Heart left ventricle (tissue), 16 donors: ENCODE measurements at places on chromosomes 11 and 22. TPM values are rescaled to one million over a fixed set of nuclear protein-coding genes. Genes with fewer than 3 reads are reported as not detected.
A peak's percentile ranks its signal among the peaks of the same experiment; 100 is the strongest.

- no peak for DNase-seq
Observed at GRCh38 chr11:104556606-104557301, 341.5 kb downstream of the CASP12 start.

DNA sequence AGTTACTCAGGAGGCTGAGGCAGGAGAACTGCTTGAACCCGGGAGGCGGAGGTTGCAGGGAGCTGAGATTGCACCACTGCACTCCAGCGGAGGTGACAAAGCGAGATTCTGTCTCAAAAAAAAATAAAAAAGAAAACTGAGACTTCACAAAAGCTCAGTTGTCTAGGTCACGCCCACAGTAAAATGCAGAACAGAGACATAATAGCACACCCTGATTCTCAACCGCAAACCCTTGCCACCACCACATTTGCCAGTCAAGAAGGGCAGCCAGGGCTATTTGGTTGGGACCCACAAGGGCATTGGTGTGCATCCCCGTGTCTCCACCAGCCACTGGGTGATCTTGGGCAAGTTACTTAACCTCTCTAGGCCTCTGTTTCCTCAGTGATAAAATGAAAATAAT is 25.4 kb downstream of the CREB3L1 start:
- no peak for DNase-seq

The NCF4 gene
- polyA plus RNA-seq, result 3.4 TPM

- no peak for DNase-seq
Observed at GRCh38 chr11:122112470-122113365, 3.3 kb downstream of the BLID start.

GRCh38 chr11:76380159-76380976 is 564 bp downstream of the THAP12 start:
- DNase-seq, result no peak

DNA sequence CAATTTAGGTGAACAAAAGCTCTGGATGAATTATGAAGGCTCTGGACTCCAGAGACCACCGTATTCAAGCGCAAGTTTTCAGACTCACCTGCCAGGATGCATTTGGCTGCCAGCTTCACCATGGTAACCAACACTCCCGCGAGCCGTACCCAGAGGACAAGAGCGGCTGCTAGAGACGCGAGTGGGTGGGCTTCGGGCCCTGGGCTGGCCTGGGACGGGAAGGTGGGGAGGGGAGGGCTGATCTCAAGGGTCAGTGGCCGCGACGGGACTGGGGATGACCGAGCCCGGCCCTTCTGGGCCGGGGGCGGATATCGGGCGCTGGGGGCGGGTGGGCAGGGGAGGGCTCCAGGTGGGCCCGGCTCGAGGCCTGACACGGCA is 344 bp downstream of the IFT27 start:
- peak; percentile 48 for DNase-seq

GRCh38 chr11:863023-863909 is 20.6 kb downstream of the TSPAN4 start:
- DNase-seq, result no peak

GRCh38 chr22:21068681-21069276 is 23.0 kb downstream of the LRRC74B start:
- DNase-seq, result no peak

The SEC14L2 gene
- 0.30 TPM for polyA plus RNA-seq

- DNase-seq, result no peak
Observed at GRCh38 chr22:41256254-41257253, 15.8 kb upstream of the CHADL start.

DNA sequence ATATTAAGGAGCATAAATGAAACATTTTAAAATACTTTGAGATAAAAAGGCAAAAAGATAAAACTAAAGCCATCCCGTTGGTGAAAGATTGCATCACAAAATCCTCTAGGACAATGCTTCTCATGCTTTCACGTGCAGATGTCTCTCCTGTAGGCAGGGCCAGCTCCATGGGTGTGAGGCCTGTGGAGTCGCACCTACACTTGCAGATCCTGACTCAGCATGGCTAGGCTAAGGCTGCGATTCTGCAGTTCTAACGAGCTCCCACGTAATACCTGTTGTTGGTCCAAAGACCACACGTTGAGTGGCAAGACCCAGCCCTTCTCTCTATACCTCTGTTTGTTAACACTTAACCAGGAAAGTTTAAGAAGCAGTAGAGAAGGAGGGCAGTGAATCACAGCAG is 62.1 kb upstream of the CAPRIN1 start:
- DNase-seq, result no peak

GRCh38 chr11:73916435-73916834 is 34.4 kb upstream of the DNAJB13 start:
- no peak for DNase-seq

- DNase-seq, result peak; percentile 57
Observed at GRCh38 chr22:43017525-43018460, 2.8 kb upstream of the PACSIN2 start.

DNA sequence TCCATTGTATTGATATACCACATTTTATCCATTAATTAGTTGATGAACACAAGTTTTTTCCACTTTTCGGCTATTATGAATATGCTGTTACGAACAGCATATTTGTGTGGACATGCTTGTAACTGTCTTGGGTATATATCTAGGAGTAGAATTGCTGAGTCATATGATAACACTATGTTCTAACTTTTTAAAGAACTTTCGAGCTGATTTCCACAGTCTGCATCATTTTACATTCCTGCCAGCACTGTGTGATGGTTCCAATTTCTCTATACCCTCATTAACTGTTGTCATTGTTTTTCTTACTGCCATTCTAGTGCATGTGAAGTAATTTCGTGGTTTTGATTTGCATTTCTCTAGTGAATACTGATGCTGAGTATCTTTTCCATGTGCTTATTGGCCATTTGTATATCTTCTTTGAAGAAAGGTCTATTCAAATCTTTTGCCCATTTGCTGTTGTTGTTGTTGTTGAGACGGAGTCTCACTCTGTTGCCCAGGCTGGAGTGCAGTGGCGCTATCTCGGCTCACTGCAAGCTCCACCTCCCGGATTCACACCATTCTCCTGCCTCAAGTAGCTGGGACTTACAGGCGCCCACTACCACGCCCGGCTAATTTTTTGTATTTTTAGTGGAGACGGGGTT is 7.4 kb upstream of the RCE1 start:
- no peak for DNase-seq

DNA sequence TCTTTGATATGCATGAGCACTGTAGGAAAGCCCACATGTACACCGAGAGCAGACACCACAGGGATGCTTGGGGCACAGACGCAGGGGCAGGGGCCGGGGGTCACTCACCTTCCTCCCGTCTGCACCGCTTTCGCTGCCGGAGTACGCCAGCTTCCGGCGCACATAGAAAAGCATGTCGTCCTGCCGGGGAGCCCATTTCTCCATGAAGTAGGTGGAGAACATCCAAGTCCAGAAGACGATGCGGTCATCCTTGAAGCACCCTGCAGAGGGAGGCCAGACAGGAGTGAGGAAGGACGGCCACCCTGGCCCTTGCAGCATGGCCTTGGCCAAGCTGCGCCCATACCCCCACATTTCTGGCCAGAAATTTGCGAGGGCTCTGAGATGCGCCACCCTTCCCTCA is 28.8 kb downstream of the KIAA0930 start:
- DNase-seq, result no peak

DNA sequence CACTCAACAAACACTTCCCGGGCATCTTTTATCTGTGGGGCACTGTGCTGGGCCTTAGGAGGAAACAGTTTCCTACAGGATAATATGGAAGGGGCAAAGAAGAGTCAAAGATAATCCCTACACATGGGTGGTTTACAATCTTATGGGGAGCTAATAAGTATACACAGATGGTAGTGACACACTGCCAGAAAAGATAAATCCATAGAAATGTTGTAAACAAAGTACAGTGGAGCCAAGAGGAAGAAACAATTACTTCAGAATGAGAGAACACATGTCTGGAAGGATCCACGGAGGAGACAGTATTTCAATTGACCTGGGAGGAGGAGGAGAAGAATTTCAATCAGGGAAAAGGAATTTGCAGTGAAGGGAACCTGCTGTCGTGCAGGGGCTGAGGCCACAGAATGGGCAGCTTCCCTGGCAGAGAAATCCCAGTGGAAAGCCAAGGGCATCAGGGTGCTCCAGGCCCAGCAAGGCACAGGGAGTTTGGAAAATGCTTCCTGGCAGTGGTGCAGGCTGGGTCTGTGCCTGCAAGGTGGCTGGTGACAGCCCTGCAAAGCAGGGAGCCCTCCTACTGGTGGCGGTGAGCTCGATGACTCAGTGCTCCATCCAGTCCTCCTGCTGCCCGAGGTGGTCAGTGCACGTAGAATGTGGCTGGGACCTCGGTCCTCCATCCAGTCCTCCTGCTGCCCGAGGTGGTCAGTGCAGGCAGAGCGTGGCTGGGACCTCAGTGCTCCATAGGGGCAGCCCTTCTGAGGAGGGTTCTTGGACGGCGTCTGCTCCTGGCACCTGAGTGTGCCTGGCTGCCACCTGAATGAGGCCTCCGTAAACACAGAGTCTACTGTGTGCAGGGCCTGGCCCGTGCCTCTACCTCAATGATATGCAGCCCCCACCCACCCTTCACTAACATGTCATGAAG is 444.3 kb upstream of the B3GAT1 start:
- DNase-seq, result no peak

- DNase-seq, result no peak
Observed at GRCh38 chr11:87266751-87267150, 229.0 kb downstream of the TMEM135 start.

The OR5P2 gene
- not detected for polyA plus RNA-seq

DNA sequence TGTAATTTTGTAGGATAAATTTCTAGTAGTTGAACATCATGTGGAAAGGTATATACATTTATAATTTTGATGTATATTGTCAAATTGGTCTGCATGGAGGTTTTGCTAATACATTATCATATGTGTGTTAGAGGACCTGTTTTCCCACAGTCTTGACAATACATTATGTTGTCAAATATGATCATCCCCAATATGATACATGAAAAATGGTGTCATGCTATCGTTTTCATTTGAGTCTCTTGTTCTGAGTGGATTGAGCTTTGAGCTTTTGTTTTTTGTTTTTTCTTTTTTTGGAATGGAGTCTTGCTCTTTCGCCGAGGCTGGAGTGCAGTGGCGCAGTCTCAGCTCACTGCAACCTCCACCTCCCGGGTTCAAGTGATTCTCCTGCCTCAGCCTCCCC is 14.1 kb upstream of the CNTF start:
- no peak for DNase-seq

- DNase-seq, result no peak
Observed at GRCh38 chr11:66845876-66846212, 2.6 kb downstream of the RCE1 start.

DNA sequence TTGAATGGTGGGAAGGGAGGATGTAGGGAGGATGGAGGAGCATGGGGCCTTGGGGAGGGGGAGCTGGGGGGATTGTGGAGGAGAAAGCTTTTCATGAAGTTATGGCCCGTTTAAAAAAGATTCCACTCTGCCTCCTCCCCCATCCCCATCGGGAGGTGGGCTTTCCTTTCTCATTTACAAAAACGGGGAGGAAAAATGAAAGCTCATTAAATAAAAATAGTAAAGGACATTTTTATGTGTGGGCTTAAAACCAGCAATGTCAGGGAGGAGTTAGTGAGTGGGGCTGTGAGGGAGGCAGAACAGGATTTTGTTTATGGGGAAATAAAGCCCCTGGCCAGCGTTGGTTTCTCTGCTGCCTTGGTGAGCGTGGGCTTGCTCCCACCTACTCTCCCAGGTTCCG is 83.2 kb downstream of the ZBTB16 start:
- DNase-seq, result no peak

DNA sequence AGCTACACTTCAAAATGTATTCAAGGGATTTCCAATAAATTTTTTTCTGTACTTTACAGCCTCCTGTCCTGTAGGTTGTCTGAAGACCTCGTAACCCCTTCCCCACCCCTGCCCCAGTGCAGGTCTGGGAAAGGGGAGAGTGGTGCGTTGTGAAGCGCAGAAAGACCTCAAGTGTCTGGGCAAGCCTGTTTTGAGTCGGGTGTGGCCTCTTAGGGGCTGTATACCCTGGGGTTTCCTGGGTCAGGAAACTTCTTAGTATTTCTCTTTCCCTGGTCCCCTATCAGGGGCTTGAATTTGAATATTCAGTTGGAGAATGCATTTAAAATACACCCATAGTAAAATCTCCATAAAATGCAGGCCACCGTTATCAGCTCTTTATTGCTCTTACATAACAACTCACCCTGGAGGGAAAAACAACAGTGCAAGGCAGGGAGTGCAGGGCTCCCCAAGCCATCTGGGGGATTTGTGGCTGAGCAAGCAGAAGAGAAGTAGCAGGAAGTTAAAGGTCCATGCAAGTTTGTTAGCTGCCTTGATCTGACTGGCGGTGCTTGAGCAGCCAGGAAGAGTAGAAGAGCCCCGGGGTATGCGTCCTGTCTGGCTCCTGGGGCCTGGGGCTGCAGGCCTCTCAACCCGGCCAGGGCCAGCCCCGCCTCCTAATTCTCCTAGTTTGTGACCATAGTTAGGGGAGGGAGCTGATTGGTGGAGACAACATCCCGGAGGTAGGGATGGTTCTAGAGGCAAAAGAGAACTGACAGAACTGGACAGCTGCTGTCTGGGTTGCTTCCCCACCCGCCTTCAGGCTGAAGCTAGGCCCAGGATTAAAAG is 25.7 kb downstream of the ARHGAP1 start:
- no peak for DNase-seq

The IL18 gene
- 1.1 TPM for polyA plus RNA-seq

- no peak for DNase-seq
Observed at GRCh38 chr22:45101515-45102227, 62.1 kb upstream of the NUP50 start.

- peak; percentile 20 for DNase-seq
Observed at GRCh38 chr11:2208691-2209369, 37.2 kb upstream of the TH start.

The PLA2G3 gene
- not detected for polyA plus RNA-seq

The TMA7B gene
- polyA plus RNA-seq, result not detected

- peak; percentile 66 for DNase-seq
Observed at GRCh38 chr11:103870821-103871309, 165.6 kb upstream of the DDI1 start.

DNA sequence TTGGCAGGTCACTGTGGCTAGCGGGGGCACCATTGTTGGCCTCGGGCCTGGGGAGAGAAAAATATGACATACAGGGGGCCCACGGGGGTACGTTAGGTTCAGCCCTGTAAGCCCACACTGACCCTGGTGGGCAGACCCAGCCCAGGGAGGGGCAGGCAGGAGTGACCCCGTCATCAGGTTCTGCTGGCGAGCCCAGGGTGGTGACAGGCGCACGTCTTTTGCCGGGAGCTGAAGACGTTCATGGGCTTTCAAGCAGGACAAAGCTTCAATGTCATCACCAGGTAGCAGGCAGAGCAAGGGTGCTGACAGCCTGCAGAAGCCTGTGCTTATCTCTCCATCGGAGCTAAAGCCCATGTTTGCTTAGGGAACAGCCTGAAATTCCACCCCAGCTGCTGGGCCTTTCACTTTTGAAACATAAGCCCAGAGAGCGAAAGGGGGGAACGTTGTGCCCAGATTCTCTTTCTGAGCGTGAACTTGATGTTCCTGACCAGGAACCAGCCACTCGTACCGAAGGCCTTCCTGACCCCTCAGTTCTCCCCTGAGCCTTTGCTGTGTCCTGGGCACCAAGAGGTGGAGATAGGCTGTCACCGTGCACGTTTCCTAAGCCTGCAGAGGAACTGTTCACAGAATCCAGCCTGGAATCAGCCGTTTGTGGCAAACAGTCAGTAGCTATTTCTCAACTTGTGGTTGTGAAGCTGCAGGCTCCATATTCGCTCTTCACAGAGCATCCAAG is 74.0 kb upstream of the ATXN10 start:
- peak; percentile 23 for DNase-seq

The NOX4 gene
- 2.3 TPM for polyA plus RNA-seq

The SCGB1C1 gene
- polyA plus RNA-seq, result not detected

The MAPK1 gene
- polyA plus RNA-seq, result 31.8 TPM

- DNase-seq, result no peak
Observed at GRCh38 chr22:40624770-40625169, 11.7 kb downstream of the MRTFA start.
